ENCODE measurements at places on chromosomes 5 and 9.

DNA sequence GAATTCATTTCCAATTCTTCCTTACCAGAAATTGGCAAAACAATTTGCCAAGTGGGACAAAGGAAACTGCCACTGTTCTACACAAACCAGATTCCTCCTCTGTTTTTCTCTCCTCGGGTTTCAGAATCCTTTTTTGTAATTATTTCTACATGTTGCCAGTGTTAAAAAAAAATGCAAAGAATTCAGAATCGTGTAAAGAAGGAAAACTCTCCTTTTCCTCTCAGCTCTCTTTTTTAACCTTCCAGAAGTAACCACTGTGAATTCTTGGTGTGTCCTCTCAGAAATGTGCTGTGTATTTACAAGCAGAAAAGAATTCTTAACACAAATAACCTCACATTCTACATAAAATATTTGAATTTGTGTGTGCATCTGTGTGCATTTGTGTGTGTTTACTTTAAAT, 224.6 kb downstream of the DRD1 start:
- DNase-seq: no peak

DNA sequence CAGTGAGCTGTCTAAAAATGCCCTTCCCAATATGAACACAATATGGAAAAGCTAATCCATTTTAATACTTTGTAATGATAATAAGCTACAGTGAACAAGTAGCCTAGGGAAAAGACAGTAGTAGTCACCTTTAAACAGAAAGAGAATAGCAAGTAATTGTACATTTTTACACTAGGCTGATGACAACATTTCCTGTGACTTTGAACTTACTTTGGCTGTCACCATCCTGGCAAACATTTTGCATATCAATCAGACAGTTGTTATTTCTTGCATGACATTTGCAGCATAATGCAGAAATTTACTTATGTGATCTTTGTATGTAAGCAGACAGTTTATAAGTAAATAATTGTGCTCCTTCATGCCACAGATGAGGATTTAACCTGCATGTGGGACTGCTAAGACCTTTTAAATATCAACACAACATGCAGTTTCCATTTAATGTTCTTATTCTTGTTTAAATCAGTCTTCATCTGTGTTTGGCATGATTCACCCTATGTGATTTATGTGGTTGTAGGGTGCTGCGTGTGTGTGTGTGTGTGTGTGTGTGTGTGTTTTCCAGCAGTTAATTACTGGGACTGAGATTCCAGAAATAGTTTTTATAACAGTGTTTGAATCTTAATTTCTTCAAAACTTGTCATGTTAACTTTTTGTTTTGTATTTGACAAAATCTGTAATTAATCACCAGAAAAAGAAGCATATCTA, 997.1 kb upstream of the ARRDC3 start:
- no peak for DNase-seq

- DNase-seq: no peak
Observed at GRCh38 chr5:14245132-14245925, 102.2 kb downstream of the TRIO start.

- DNase-seq: no peak
Observed at GRCh38 chr5:143434261-143435209, 31.0 kb upstream of the NR3C1 start.

DNA sequence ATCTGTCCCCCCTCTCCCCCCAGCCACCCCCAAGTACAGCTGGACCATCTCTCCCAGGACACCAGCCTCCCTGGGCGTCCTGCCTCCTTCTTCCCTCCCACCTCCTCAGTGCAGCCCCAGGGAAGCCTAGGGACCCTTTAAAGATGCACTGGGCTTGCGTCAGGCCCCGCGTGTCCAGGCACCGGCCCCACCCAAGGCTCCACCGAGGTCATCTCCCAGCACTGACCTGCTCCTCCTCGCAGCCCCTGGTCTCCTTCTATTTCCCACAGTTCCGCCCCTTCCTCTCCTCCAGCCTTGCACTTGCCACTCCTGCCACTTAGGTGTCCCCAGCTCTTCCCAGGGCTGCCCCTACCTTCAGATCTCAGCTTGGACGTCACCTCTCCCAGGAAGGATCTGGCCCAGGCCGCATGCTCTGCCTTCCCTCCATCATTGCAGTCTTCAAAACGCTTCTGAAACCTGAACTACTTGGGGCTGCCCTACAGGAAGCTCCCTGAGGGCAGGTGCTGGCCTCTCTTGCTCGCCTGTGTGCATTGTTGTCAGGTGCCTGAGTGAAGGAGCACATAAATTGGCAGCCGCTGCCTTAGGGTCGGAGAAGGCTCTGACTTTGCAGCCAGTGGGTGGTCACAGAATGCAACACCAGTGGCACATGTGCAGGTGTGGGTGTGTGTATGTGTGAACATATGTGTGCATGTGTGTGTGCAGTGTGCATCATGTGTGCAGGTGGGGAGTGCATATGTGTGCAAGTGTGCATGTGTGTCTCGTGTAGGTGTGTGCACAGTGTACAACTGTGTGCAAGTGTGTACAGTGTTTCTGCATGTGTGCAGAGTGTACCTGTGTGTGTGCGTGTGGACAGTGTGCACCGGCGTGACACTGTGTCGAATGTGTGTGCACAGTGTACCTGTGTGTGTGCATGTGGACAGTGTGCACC, 152.9 kb downstream of the C9orf50 start:
- DNase-seq: no peak

GRCh38 chr9:127633216-127633862, 21.3 kb downstream of the STXBP1 start:
- DNase-seq: no peak

GRCh38 chr9:32899761-32900160, 101.7 kb downstream of the APTX start:
- DNase-seq: no peak

DNA sequence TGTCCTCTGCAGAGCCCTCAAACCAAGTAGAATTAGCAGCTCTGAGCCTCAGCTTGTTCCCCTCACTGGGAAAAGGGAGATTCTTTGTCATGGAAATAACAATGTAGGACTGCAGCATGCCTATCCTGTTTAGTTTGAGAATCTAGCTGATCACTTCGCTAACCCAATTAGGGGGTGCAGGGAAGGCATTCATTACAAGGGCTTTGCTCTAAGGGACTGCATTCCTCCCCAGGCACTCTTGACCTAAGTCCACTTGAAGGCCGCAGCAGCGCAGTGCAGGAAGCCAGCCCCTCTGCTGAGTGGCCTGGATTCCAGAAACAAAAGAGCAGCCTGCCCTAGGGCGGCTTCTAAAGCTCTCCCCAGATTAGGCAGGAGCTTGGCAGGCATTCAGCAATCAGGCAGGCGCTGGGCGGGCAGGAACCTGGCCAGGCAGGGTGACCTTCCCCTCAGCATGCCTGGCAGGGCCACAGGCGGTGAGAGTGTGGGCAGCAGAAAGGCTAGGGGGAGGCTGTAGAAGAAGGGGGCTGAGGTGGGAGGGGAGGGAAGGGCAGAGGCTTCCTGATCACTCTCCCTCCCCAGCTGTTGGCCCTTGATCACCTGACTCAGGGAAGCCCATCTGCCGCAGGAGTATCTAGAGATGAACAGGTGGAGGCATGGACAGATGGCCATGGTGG, 24.8 kb downstream of the CCNJL start:
- no peak for DNase-seq

Data from NCI-H460 (cell line).